AG10803 (cell line): ENCODE measurements at places on chromosomes 3 and 15.

GRCh38 chr15:85956532-85957275, 123.0 kb upstream of the AGBL1 start:
- peak; percentile 16 for DNase-seq

DNA sequence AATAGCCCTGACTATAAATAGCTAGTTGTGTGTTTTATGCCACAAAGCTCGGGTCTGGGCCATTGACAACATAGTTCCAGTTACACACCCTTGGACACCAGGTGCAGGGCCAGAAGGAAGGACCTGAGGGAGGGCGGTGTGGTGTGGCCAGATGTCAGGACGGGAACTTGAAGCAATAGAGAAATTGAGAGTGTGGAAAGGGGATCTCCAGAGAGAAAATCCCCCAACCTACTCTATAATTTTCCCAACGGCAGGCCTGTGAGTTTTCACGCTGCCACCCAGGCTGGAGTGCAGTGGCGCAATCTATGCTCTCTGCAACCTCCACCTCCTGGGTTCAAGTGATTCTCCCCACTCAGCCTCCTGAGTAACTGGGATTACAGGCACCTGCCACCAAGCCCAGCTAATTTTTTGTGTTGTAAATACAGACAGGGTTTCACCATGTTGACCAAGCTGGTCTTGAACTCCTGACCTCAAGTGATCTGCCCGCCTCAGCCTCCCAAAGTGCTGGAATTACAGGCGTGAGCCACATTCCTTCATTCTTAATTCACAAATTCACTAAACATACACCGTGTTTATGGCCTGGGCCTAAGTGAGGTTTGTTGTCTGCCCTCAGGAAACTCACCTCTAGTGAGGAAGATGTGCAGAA, 70.8 kb upstream of the KLF13 start:
- no peak for DNase-seq

- DNase-seq = no peak
These were observed 505.7 kb upstream of the ADAMTS9 start for GRCh38 chr3:65193531-65193930.

- peak; percentile 40 for DNase-seq
These were observed 448 bp downstream of the SHISA5 start for GRCh38 chr3:48503401-48504050.

GRCh38 chr3:171851660-171852058, 8.5 kb downstream of the TMEM212 start:
- no peak for DNase-seq

- peak; percentile 93 for DNase-seq
These were observed 54.2 kb downstream of the DTWD1 start for GRCh38 chr15:49675041-49675440.

- peak; percentile 64 for DNase-seq
These were observed 124.8 kb upstream of the ABI3BP start for GRCh38 chr3:101117980-101118379.

GRCh38 chr3:83092521-83093221, 1331.2 kb upstream of the GBE1 start:
- no peak for DNase-seq

- DNase-seq = peak; percentile 82
These were observed 96.1 kb downstream of the FMN1 start for GRCh38 chr15:33098094-33099058.

- no peak for DNase-seq
These were observed 17.9 kb upstream of the IGDCC3 start for GRCh38 chr15:65395567-65396202.

GRCh38 chr15:38482572-38482971, 28.6 kb downstream of the FAM98B start:
- no peak for DNase-seq

DNA sequence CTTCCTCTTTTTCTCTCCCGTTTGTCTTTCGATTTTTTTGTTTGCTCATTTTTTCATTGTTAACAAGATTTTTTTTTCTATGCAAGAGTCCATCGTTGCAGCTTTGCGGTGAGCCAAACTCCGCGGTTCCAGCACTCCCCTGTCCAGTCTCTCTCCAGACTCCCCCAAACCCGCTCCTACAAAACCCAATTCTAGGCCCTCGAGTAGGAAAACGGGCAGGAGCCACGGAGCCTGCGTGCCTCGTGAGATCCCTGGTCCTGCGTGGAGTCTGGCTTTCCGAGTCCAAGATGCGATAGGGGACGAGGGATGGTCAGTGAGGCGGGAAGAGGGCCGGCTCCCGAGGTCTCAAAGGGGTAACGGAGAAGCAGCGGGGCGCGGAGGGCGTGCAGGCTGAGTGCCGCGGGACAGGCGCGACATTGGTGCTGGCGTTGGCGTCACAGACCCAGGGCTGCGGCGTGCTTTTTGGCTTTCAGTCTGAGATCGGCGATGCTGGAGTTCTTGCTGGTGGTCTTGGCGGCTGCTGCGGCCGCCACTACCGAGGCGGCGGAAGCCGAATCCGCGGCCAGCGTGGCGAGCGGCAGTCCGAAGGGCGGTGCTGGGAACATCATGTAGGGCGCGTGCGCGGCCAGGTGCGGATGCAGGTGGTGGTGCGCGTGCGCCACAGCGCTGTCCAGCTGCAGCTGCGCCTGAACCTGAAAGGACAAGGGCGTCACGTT, 8.5 kb downstream of the SHOX2 start:
- DNase-seq = no peak

DNA sequence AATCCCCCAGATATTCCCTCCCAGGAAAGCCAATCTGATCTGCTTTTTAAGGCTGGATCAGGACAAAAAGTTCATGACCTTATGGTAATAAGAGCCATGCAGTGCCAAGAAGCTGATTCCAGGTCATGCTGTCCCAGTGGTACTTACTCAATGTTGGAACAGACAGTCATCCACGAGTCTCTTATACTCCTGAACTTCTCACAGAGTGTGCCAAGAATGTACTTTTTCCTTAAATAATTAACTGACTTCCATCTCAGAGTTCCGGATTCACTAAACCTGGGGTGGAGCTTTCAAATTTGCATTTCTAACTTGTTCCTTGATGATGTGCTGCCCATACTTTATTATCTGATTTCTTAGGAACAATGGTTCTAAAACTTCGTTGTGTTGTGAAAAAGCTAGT, 3.4 kb upstream of the P3H2 start:
- DNase-seq = no peak
